ENCODE measurements at places on chromosomes 1 and 21.

DNA sequence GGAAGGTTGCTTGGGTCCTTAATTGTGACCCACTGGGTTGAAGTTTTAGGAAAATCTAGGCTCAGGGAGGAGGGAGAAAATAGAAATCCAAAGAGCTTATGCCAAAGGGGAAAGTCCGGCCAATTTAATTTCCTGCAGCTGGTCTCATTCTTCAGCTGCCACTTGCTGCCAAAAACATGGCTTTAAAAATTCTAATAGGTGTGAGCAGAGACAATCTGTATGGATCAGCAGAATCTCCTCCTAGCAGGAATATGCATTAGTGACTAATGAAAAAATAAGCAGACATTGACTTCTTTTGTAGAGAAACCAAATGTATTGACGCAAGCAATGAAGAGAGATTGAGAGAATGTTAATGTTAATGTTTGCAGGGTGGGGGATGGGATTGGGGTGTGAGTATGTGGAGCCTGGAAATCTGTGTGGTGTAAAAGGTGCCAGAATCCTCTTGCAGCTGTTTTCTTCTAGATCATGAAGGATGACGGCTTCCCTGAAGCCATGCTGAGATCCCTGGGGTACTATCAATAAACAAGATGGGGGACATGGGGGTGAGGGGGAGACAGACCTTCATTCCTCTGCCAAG, 35.3 kb downstream of the VWA5B1 start:
- no peak for DNase-seq

- no peak for DNase-seq
Observed at GRCh38 chr1:82197606-82198005, 396.9 kb downstream of the ADGRL2 start.

GRCh38 chr1:214541693-214542092, 9.7 kb downstream of the PTPN14 start:
- no peak for DNase-seq

- no peak for DNase-seq
Observed at GRCh38 chr1:230282157-230282556, 144.0 kb downstream of the PGBD5 start.

- no peak for DNase-seq
Observed at GRCh38 chr1:46130121-46130520, 2.3 kb downstream of the PIK3R3 start.

DNA sequence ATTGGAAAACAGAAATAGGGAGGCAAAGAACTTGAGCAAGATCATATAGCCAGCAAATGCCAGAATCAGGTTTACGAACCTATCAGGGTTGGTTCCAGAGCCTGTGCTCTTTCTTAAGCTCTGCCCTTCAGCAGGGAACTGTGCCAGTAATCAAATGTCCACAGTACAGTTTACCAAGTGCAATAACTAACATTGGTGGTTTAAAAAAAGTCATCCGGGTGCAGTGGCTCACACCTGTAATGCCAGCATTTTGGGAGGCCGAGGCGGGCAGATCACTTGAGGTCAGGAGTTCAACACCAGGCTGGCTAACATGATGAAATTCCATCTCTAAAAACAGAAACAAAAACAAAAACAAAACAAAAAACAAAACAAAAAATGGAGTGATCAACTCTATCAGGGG, 182.7 kb downstream of the LMX1A start:
- DNase-seq, result no peak

- DNase-seq, result no peak
Observed at GRCh38 chr1:66035616-66036245, 243.0 kb downstream of the PDE4B start.

DNA sequence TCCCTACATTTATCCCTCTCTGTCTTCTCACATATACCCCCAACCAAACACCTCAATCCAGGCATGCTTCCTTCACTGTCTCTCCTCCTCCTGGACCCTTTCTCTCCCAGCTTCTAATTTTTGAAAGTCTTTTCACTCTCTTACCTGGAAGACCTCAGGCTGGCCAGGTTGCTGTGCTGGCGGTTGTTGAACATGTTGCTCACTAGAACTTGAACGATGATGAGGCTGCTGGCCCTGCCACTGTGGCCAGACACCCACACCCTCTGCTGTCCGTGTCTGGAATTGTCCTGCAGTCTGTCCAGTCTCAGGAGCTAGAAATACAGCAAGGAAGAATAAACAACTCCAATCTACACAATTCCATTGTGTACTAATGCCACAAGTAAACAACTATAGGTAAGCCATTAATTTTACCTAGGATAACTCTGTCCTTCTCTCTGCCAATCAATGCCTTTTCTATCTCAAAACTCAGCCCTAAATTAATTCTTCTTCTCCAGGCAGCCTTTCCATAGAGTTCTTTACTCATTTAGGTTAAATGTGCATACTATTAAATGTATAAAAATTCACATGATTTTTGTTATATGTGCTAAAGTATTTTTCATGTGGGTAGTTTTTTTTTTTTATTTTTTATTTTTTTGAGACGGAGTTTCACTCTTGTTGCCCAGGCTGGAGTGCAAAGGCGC, 5.1 kb upstream of the CTSK start:
- no peak for DNase-seq

GRCh38 chr1:192529031-192529755, 46.4 kb upstream of the RGS1 start:
- DNase-seq, result no peak

- no peak for DNase-seq
Observed at GRCh38 chr1:93434088-93434487, 13.8 kb upstream of the FNBP1L start.

GRCh38 chr1:37890378-37891014, 31.1 kb upstream of the MTF1 start:
- DNase-seq, result peak; percentile 10

GRCh38 chr1:116308276-116308675, 64.8 kb upstream of the ATP1A1 start:
- DNase-seq, result no peak

- DNase-seq, result no peak
Observed at GRCh38 chr1:159468321-159468720, 28.8 kb downstream of the OR10J1 start.

GRCh38 chr1:232542633-232543593, 87.0 kb downstream of the SIPA1L2 start:
- DNase-seq, result no peak

GRCh38 chr1:50700214-50700613, 259.9 kb downstream of the FAF1 start:
- no peak for DNase-seq

DNA sequence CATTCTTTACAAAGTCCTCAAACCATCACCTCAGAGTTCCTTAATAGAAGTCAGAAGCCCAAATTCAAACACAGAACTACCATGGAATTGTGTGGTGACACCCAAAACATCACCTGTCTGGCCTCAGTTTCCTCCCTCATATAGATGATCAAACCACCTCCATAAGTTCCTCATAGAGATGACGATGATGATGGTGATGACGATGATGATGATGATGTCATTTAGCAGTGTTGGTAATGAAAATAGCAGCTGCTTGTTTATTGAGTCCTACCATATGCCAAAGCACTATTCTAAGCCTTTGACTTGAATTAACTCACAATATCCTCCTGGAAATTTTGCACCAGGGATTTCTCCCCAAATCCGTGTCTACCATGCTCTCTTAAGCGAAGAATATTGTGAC, 139.9 kb downstream of the PROX1 start:
- no peak for DNase-seq

- DNase-seq, result no peak
Observed at GRCh38 chr21:41824466-41825207, 54.5 kb downstream of the PRDM15 start.

DNA sequence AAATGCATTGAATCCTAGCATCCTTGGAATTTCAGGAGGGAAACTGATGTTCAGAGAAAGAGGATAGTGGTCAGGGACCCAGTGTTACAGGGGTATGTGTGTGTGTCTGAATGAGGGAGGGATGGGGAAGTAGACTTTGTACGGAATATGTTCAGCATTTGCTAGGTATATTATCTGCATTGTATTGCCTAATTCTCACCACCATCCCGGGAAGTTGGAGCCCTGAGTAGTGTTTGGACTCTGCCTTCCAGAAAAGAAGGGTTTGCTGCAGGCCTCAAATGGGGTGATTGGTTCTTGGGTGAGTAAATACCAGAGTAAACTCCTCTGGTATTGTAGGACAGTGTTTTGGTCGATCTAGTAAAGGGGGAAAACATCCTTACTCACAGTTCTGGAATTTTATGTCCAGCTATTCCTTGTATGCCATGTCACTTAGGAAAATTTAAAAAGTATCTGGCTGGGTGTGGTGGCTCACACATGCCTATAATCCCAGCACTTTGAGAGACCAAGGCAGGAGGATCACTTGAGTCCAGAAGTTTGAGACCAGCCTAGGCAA, 7.1 kb upstream of the ZNF496 start:
- DNase-seq, result no peak

GRCh38 chr1:242723044-242723716, 198.7 kb upstream of the PLD5 start:
- no peak for DNase-seq

- DNase-seq, result no peak
Observed at GRCh38 chr1:208841436-208841835, 597.3 kb upstream of the PLXNA2 start.

- DNase-seq, result no peak
Observed at GRCh38 chr1:234941321-234942011, 187.2 kb downstream of the TOMM20 start.

DNA sequence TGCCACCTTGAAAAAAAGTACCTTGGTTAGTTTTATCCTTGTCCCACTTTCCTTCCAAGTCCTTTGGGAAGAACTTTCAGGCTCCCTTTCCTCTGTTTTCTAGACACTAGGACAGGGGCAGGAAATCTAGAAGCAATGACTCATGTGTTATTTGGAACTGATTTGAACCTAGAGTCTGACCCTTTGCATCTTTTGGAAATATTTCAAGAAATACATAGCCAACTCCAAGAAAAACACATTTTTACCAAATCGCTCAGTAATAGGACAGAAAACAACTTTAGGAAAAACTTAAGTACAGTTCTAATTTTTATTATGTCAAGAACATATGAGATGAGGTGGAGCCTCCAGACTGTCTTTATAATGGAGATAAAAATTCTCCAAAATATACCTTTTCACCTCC, 292.4 kb downstream of the PTBP2 start:
- DNase-seq, result no peak

GRCh38 chr21:42059721-42060120, 11.4 kb upstream of the UMODL1 start:
- DNase-seq, result no peak

- DNase-seq, result no peak
Observed at GRCh38 chr1:89725631-89726030, 92.7 kb downstream of the LRRC8C start.

DNA sequence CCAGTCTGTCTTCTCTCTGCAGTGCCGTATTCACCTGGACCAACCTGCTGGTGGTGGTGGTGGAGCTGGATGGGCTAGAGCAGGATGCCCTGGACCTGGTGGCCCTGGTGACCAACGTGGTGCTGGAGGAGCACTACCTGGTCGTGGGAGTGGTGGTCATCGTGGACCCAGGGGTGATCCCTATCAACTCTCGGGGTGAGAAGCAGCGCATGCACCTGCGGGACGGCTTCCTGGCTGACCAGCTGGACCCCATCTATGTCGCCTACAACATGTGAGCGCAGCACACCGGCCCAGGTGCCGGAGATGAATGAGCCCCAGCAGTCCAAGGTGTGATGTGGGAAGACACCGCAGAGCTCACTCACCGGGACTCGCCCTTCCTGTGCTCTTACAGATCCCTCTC, 37.5 kb downstream of the S100B start:
- no peak for DNase-seq

DNA sequence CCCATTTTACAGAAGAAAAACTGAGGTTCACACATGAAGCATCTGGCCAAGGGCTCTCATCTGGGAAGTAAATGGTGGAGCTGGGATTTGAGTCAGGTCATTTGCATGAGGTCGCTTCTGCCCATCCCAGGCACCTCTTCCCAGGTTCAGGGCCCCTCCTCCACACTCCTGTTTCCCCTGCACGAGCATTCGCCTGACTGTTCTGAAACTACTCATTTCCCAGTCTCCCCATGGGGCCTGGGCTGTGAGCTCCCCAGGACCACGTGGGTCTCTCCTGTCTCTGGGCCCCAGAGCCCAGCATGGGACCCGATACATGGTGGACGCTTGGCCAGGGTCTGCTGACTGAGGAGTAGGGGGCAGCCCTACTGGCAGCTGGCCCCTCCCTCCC, 360.8 kb downstream of the MATN1 start:
- DNase-seq, result no peak

- DNase-seq, result peak; percentile 12
Observed at GRCh38 chr21:16179773-16180172, 450.0 kb downstream of the USP25 start.

GRCh38 chr1:178961331-178961730, 64.4 kb upstream of the FAM20B start:
- DNase-seq, result no peak

- no peak for DNase-seq
Observed at GRCh38 chr21:44766014-44766817, 35.4 kb downstream of the UBE2G2 start.
